Umbilical cord (tissue), 2 donors: ENCODE measurements at places on chromosomes 1 and 21. TPM values are rescaled to one million over a fixed set of nuclear protein-coding genes. Genes with fewer than 3 reads are reported as not detected.

The S100A7 gene
- total RNA-seq: not detected

The TDRD5 gene
- total RNA-seq: not detected

The NBPF6 gene
- not detected for total RNA-seq

The CNTN2 gene
- total RNA-seq: 4.1 TPM

The ADAM30 gene
- 1.4 TPM for total RNA-seq
